ENCODE measurements at places on chromosomes 7 and 10. TPM values are rescaled to one million over a fixed set of nuclear protein-coding genes. Genes with fewer than 3 reads are reported as not detected.

DNA sequence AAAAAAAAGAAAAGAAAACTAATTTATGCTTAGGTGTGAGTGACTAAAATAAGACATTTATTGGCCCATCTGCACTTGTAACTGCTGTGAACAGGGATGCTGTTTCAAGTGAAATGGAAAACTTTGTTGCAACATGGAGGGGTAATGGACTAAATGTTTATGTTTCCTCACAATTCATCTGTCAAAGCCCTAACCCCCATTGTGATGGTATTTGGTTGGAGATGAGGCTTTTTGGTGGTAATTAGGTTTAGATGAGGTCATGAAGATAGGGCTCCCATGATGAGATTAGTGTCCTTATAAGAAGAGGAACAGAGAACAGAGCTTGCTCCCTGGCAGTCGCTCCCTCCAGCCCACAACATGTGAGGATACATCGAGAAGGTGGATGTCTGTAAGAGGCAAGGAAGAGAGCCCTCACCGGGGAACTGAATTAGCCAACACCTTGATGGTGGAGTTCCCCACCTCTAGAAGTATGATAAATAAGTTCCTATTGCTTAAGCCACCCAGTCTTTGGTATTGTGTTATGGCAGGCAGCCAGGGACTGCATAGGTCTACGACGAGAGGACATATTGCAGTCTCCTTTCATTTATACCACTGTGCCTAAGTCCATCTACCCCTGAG lies 28.6 kb upstream of the VCL start:
- no peak for DNase-seq

The SPRN gene
- total RNA-seq: not detected

- no peak for DNase-seq
These were observed 135.8 kb downstream of the DGKB start for GRCh38 chr7:14766747-14767146.

DNA sequence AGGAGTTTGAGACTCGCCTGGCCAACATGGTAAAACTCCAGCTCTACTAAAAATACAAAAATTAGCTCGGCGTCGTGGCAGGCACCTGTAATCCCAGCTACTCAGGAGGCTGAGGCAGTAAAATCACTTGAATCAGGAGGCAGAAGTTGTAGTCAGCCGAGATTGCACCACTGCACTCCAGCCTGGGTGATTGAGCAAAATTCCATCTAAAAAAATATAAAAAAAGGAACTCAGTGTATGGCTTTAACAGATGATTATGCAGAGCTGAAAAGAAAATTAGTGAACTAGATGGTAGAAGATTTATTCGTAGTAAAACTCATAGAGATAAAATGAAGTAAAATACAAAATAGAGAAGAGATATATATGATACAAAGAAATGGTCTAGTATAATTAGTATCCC lies 12.6 kb upstream of the CNOT4 start:
- no peak for DNase-seq

The PDZD7 gene
- total RNA-seq: 0.45 TPM

GRCh38 chr7:123769371-123769770 lies 20.6 kb upstream of the WASL start:
- DNase-seq: peak; percentile 54

- no peak for DNase-seq
These were observed 13.9 kb downstream of the ZNF438 start for GRCh38 chr10:31017534-31018355.

DNA sequence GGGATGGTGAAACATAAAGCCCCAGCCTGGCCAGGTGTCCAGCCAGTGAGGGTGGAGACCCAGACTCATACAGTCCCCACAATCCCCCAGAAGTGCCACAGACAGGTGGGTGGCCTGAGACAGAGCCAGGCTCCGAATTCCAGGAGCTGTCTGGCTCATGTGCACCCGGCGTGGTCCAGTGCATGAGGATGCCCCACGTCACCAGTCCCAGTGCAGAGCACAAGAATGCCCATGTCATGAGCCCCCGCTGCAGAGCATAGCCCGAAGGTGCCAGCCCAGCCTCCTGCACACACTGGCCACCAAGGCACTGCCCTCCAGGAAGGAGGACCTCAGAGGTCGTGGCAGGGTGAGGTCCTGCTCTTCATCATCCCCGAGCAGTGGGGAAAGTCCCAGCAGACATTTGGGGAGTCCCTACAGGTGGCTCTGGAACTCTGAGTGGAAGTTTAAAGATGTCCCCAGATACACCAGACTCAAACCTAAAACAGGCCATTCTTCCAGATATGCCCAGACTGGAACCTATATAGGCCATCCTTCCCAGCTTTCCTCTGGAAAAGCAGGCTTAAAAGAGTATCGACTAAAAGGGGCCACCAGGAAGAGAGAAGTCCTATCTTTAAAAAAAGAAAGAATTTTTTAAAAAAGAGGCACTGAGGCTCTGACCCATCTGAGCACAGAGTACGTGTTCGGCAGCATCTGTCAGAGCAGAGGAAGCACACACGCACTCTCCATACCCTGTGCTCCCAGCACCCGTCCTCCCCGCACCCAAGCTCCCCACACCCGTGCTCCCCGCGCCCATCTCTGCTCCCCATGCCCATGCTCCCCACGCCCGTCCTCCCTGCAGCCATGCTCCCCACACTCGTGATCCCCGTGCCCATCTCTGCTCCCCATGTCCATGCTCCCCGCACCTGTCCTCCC lies 11.5 kb downstream of the DIP2C start:
- no peak for DNase-seq

- peak; percentile 7 for DNase-seq
These were observed 372.6 kb downstream of the GPR158 start for GRCh38 chr10:25547382-25547781.

DNA sequence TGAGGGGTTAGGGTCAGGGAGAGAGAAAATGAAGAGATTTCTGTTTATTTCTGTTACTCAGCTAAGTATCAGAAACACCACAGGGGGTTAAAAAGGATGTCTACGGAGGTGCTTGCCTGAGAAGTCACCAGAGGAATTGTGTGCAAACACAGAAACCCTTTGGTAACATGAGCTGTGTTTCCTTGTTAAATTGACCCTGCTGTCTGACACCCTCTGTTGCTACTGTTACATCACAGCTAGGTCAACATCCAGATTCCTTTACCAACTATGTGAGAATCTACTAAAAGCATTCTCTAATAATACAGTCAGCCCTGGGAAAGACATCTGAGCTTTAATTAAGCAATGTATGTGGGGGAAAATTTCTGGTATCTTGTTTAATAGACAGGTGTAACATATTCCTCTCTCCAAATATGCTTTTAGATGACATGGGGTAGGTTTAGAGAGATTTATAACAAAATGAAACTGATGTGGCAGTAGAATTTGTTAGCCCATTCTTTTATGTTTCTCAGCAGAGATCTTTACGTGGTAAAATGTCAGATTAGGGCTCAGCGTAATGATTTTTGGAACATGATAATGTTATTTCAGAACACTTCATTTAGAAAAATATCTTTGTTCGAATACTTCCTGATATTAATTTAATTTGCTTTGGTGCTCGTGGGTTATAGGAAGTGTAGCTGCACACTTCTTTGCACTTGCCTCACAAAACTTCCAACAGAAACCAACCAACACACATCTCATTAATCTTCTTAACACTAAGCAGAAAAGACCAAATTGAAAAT lies 168.0 kb upstream of the AHR start:
- no peak for DNase-seq

The DPYSL4 gene
- 0.54 TPM for total RNA-seq

The MEST gene
- total RNA-seq: 29.8 TPM

Data from thyroid gland (tissue), 4 donors.